ENCODE measurements at places on chromosomes 6 and 20.

- no peak for DNase-seq
Measured at GRCh38 chr6:125868252-125868651, 77.5 kb downstream of the NCOA7 start.

DNA sequence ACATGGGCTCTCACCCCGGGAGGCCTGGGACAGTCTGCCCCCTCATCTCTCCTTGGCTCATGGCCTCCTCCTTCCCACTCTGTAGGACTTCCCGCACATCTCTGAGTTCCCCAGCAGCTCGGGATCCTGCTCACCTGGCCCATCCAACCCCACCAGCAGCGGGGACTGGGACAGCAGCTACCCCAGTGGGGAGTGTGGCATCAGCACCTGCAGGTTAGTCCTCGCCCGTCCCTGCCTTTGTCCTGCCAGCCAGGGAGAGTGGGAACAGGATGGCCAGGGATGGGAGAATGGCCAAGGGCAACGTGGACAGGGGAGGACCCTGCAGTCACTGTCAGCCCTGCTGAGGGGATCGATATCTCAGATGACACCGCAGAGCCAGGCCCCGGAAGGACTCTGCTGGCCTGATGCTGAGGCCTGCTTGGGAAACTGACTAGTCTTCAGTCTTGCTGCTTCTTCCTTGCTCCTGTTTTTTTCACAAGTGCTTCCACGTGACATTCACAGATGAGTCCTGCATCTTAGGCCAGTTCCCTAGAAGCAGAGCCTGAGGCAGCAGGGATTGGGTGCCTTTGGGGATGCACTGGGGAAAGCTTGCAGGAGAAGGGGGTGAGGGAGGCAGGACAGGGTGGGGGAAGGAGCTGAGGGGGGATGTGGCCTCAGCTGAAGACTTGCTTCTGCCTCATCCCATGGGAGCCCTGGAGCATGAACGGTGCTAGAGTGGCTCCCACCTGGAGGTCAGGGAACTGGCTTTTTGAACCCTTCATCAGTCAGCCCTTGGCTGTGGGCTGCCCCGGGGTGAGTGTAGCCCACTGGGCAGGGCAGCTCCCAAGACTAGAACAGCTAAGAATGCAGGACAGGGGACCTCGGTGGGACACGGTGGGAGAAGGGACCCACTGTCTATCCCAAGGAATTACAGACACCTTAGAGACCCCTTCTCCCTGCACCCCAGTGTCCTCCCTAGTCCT is 120.1 kb downstream of the JPH2 start:
- no peak for DNase-seq

- no peak for DNase-seq
Measured at GRCh38 chr6:134114918-134115714, 62.7 kb upstream of the SLC2A12 start.

DNA sequence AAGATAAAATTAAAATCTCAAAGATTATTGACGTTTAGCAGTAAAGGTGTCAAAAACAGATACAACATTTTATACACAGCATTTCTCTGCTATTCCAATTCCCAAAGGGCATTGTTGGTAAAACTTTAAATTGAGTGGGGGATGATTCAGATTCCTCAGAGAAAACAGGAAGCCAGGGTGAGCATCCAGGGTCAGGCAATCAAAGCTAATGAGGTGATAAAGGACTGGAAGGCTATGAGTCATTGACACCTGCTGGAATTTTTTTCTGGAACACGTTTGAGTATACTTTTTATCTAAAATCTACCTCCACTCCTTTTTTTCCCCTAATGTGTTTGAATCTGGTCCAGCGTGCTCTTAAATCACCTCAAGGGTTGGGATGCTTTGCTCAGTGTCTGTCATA is 52.2 kb downstream of the FKBP1C start:
- no peak for DNase-seq

DNA sequence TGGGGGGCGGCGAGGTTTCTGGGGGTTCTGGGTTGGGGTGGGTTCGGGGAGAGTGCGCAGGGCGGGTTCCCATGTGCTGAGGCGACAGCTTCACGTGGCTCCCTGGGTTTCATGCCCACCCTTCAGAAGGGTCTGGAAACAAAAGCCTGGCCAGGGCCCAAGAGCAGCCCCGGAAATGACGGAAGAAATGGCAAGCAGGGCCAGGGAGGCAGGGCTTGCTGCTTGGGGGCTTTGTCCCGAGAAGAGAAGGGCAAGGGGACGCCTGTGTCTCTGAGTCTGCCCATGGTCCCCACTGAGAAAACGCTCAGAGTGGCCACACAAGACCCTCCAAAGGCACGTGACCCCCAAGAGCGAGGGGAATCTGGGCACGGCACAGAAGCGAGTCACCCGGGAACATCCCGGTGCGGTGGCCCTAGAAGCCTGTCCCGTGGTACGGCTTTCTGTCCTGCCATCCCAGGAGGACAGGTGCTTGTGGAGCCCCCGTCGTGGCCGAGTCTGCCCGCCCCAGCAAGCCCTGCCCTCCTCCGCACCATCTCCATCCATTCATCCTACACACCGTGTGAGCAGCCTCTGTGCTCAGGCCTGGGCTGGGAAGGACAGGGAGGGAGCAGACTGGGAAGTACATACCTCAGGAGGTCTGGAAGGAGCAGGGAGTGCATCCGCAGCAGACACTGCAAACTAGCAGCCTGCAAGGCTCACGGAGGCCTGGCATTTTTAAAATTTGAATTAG is 9.0 kb downstream of the NPEPL1 start:
- no peak for DNase-seq

DNA sequence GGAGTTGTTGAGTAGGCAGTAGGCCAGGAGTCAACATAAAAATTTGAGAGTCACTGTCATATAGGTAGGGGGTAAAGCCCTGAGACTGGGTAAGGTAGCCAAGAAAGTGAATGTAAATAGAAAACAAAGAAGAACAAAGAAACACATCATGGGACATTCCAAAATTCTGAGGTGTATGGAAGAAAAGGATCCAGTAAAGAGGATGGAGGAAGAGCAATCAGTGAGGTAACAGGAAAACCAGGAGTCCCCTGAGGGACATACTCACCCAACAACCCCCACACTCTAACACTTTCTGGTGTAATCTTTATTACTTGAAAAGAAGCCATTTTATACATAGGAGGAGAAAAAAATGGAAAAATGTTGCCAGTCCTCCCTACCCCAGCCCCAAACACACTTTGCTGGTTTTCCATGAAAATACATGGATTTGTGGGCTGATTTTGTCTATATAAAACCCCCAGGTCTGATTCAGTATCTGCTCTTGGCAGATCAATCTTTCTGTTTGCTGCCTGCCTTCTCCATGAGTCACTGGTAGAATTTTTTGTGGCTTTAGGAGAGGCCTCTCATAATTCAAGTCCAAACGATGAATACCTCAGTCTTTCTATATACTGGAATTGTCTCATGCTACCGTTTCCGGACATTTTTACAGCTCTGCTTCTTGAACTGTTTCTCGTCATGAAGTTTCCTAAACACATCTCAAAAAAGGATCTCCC is 271.4 kb upstream of the MAN1A1 start:
- DNase-seq, result no peak

GRCh38 chr20:22673467-22673866 is 89.1 kb upstream of the FOXA2 start:
- no peak for DNase-seq

- no peak for DNase-seq
Measured at GRCh38 chr20:6664574-6664973, 102.9 kb upstream of the BMP2 start.

DNA sequence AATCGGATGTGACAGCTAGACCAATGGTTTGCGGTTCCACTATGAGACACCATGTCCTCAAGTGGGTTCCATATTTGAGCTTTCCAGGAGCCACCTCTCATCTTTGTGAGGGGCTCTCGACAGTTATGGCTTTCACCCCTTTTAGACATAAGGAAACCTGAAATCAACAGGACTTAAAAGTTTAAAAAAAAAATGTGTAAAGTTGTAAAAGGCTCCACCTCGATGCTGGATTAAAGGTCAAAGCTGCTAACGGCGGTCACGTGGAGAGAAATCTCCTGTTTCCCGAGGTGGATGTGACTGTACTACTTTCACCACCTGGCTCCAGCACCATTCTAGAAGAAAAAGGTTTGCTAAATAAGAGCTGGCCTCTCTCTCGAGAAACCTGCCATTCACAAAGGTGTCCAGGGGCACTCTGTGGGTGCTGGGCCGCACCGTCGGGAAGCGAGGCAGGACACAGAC is 542 bp downstream of the ATP5F1E start:
- no peak for DNase-seq

- DNase-seq, result no peak
Measured at GRCh38 chr6:3210024-3210610, 17.3 kb downstream of the TUBB2B start.

DNA sequence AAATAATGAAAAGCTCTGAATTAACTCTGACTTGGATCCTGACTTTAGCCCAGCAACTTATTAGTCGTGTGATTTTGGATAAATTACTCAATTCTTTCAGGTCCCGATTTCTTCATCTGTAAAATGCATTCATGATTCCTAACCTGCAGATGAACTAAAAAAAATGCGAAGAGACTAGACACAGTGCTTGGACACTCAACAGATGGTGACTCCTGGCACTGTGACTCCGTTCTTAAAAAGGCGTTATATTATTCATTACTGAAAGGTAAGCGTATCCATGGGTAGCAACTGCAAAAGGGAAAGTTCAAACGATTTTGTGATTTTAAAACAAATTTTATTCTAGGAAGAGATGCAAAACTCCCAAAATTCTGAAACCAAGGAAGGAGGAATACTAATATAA is 226.3 kb downstream of the KIF16B start:
- DNase-seq, result no peak

- DNase-seq, result no peak
Measured at GRCh38 chr20:40612247-40612646, 76.8 kb downstream of the MAFB start.

GRCh38 chr6:32083812-32084768 is 25.0 kb downstream of the TNXB start:
- no peak for DNase-seq

DNA sequence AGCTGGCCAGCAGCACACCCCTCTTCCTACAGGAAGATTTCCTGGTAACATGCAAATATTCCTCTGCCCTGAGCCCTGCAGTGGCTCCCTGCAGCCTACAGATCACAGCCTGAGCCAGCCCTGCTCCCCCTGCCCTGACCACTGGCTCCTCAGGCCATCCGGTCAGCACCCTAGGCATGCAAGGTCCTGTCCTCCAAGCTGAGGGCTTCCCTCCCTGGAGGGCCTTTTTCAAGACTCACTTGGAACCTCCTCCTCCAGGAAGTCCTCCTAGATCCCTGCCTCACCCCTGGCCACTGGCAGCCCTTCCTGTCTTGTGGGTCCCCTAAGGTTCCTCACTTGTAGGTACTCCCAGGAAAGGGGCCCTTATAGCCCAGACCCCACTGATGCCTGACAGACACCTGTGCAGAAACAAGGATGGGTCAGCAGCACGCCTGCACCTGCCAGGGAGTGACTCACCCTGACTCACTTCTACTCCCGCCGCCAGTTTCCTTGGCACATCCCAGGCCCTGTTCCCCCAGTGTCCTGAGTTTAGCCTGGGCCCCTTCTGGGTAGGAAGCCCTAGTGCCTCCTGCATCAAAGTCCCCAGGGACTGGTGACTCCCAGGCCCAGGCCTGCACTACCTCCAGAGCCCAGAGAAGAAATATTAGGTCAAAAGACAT is 3.2 kb downstream of the SLC4A11 start:
- no peak for DNase-seq

- DNase-seq, result no peak
Measured at GRCh38 chr20:39468703-39469102, 506.6 kb downstream of the DHX35 start.

GRCh38 chr6:88166493-88167351 is 575 bp upstream of the CNR1 start:
- DNase-seq, result no peak

DNA sequence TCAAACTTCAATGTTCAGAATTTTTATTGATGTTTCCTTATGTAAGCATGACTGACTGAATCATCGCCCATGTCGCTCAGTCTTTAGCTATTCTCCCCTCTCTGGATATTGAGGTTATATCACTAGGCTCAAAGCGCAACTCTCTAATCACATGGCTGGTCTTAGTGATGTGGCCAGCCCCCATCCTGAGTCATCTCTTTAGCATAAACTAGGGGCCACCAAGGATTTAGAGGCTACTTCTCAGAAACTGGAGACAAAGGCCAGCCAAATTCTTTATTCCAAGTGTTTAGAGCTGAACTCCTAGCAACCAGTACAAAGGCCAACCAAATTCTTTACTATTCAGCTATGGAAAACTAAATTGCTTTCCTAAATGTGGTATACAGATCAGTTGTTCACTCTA is 61.4 kb downstream of the FAM135A start:
- no peak for DNase-seq

DNA sequence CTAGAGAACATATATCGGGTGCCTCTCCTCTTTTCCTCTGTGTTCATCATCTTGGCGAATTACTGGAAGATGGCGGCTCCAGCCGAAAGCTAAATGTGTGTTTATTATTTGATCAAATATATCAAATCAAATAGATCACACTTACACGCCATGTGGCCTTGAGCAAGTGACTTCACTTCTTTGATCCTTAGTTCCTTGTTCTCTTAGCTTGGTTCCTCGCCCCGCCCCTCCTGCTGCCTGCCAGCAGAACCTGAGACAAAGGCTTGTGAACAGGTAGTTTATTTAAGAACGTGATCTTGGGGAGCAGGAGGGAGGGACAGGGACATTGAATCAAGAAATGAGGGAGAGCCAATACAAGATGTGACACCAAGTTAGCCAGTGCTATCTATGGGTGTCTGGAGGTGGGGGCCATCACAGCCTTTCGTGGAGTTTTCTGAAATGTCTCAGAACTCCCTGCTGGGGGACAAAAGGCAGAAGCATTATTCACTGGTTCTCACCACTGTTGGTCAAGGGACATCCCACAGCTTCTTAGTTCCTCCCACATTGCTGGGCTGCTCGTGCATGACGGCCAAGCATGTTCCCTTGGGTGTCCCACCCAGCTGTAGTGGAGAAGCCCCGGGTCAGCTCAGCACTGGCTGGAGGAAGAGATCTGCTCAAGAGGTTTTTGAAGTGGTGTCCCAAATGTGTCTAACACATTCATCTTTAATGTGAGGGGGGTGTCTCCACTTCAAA is 44.9 kb upstream of the RNF24 start:
- DNase-seq, result no peak

- DNase-seq, result no peak
Measured at GRCh38 chr20:17227219-17227575, 357 bp downstream of the PCSK2 start.

DNA sequence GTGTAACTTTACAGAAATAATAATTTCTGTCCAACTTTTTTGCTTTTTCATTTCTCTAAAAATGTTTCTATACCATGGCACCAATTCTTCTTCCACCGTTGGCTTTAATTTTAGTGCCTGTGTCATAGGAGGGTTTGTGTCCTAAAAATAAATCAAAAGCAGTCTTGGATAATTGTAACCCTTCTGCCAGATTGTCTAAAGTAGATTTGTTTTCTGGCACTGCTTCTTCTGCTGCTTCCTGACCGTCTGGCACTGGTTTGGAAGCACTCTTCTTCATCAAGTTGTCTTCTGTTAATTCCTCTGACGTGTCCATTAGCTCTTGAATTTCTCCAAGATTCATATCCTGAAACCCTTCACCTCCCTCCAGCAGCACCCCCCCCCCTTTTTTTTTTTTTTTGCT is 33.1 kb downstream of the SCAF8 start:
- no peak for DNase-seq

- no peak for DNase-seq
Measured at GRCh38 chr6:94548201-94548600, 1029.1 kb upstream of the MANEA start.

All from activated naive CD4-positive, alpha-beta T cell (primary cell).